ENCODE measurements at places on chromosomes 13 and 19. TPM values are rescaled to one million over a fixed set of nuclear protein-coding genes. Genes with fewer than 3 reads are reported as not detected.
A peak's percentile ranks its signal among the peaks of the same experiment; 100 is the strongest.

Gene ICAM1
- total RNA-seq: 8.7 TPM

Gene LMTK3
- not detected for total RNA-seq

Gene GPR12
- total RNA-seq: not detected

Gene IGSF23
- total RNA-seq: not detected

Gene FAM216B
- not detected for total RNA-seq

Gene ADGRE1
- total RNA-seq: 5.8 TPM

Gene SERTAD1
- total RNA-seq: not detected

DNA sequence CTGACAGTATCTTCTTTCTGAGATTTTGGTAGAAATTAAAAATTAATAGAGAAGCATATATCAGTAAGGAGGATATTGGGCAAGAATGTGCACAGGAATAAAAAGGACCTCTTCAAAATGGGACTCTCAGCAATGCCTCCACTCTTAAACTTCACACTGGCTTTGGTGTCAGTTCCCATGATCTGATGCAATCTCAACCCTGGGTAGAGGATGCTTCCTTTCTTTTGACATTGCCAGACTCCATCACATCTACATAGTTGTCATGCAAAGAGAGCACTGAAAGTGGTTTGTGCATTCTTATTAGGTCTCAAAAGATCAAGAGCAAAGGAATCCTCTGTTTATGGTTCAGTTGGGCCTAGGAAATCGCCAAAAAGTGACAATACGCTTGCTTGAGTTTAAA lies 26.3 kb downstream of the STARD13 start:
- no peak for DNase-seq

DNA sequence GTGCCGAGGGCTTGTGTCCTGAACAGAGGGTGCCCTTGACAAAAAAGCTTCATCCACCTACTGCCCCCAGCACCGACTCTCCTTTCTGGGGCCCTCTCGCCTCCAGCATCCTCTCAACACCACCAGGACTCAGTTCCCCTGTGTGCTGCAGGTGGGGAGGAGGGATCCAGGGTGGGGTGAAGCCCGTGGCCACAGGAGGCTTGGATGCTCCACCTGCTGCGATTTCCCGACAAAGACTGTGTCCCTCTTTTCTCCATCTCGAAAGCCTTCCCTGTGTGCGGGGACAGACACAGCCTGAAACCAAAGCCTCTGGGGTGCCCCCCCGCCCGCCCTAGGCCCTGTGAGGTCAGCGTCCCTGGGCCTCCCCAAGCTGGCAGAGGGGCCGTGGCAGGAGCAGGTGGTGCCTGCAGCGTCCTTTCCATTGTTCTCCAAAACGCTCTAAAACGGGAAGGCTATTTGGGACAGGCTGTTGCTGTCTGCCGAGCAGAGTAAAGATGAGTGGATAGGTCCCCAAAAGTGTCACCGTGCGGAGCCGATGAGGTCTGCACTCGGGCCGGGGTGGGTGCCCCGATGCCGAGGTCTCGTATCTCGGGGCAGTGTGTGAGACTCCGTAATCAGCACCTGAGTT lies 185.7 kb downstream of the PTPRS start:
- no peak for DNase-seq

DNA sequence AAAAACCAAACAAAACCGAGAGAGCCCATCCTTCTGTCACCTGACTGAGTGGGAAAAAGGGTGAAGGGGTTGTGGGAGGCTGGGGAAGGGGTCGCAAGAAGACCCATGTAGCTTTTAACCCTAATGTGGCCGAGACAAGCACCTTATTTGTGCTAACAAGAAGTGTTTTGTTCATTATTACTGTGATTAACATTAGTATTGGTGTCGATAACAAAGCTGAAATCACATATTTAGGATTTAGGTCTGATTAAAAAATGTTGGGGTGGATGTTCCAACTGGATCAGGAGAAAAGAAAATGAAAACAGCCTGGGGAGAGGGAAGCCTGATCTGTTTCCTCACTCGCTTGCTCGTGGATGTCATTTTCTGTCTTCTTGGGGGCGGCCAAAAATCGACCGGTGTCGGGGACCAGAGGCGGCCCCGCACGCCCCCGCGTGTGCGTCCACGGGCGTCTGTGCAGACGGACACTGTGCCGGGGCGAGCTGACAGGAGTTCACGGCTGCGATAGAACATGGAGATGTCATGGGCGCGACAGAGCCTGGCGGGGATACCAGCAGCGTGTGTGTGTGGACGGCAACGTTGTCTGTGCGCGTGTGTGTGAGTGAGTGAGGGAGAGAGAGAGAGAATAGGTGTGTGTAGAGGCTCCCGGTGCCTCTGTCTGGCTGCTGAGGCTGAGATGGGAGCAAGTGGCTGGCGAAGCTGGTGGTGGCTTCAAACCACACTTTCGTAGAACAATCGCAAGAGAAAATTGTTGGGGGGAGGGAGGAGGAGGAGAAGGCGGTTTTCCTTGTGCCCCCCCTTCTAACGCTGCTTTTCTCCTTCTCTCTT lies 29.1 kb downstream of the NFIX start:
- peak; percentile 61 for DNase-seq

DNA sequence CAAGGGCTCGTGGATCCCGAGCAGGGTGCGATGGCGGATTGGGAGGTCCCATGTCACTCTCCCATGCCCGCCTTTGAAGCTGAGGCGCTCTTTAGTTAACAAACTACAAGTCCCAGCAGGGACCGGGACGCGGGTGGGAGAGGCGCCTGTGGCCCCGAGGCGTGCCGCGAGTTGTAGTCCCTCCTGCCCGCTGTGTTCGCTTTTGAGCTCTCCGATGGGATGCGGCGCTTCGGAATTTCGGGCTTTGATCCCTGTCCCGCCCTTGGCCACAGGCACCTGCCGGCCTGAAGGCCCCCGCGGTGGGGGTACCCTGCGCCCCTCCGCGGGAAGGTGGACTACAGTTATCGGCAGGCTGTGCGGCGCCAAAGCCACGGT lies 11.0 kb downstream of the CYTH2 start:
- DNase-seq: peak; percentile 84

DNA sequence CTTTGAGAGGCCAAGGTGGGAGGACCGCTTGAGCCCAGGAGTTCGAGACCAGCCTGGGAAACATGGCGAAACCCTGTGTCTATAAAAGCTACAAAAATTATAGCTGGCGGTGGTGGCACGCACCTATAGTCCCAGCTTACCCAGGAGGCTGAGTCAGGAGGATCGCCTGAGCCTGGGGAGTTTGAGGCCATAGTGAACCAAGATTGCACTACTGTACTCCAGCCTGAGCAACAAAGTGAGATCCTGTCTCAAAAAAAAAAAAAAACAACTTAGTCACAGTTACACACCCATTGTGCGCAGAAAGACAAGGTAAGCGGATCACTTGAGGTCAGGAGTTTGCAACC lies 728 bp upstream of the DENND1C start:
- no peak for DNase-seq

DNA sequence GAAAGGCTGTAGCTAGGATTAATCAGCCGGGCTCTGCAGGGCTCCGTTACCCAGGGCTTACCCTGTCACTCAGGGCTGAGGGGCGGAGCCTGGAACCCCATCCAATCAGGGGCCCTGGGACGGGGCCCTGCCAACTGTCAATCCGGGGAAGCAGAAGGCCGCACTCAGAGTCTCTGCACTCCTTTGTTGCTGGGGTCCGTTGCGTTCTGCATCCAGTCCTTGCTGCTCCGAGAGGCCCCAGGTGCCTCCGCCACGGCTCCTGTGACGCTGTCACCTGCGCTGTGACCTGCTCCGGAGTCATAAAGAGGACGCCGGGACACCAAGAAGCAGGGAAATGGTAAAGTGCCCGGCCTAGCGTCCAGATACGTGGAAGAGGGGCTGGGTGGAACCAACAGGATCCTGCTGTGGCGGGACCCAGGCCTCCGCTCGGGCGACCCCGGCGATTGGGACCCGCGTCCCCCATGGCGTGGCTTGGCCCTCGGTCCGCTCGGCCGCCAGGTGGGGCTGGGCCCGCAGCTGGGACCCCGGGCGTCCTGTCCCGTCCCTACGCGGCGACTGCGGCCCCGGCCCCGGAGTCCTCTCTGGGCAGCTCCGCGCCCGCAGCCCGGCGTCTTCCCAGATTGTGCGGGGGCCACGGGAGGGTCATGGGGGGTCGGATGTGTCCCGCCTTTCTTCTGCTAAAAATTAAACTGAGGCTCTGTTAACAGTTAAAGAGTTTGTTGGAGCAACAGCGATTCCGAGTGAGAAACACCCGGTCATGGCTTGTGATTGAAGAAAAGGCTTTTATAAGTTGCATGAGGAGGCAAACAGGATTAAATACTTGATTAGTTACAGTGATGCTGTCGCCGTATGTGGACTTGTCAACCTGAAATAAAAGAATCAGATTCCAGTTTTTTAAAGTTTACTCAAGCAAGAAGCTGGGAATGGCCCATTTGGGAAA lies at the start of gene ZNF491:
TSS of gene ZNF491 (plus strand) at position 133 of the 940 bp plus-strand sequence. CDS start 7,431 bp downstream, outside the sequence.
- peak; percentile 94 for DNase-seq

DNA sequence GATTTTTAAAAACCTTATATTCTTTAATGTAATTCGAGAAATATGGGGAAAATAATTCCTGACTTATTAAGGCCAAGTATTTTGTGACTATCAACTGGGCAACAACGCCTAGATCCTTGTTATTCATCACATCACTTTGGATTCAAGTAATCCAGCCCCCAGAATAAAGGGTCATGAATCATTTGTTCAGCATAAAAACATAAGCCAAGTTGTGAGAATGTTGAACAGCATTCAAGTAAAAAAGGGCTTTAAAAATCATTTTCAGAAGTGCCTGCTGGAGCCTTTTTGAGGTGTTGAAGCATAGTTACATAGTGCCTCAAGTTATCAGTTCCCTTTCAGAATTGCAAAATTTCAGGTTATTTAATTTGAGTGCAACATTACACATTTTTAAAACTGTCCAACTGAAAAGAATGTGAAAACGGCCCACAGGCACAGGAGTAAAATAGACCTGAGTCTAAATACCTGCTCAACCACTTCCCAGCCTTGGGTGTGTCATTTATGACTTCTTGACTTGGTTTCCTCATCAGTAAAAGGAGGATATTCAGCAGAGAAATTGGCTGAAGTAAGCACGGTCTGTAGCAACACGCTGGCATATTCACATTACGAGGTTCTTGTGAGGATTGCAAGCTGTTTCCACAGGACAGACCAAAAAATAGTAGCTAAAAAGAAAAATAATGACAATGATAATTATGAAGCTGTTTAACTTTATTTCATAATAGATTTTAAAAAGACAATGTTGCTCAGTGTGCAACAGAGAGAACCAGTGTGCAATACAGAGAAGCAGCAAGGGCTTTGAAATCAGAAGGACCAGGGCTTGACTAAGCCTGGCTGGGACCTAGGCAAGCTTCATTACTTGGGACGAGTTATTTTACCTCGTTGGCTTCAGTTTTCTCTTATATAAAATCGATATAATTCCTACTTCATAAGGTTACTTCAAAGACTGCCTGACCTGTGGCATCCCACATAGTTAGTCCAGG lies 56.6 kb downstream of the MBNL2 start:
- no peak for DNase-seq

GRCh38 chr19:18660939-18661670 lies 22.4 kb upstream of the CRTC1 start:
- no peak for DNase-seq

DNA sequence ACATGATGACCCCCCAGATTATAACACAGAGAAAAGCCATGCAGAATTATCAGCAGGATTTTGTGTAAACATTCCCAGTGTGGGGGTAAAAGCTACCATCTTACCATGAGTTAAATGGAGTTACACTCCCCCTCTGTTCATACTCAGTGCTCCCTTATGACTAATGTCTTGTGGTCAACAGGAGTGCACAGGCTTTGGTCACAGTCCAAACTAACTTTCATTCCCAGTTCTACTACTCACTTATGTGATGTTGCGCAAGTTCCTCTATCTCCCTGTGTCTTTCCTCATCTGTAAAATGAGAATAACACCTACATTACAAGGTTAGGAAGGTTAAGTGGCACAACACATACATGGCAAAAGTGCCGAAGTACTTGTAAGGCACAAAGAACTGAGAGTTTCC lies 277.9 kb downstream of the RBM26 start:
- DNase-seq: no peak

- no peak for DNase-seq
Observed at GRCh38 chr19:51101171-51101865, 6.9 kb downstream of the CTU1 start.

- peak; percentile 49 for DNase-seq
Observed at GRCh38 chr13:106099765-106100164, 435.7 kb downstream of the EFNB2 start.

DNA sequence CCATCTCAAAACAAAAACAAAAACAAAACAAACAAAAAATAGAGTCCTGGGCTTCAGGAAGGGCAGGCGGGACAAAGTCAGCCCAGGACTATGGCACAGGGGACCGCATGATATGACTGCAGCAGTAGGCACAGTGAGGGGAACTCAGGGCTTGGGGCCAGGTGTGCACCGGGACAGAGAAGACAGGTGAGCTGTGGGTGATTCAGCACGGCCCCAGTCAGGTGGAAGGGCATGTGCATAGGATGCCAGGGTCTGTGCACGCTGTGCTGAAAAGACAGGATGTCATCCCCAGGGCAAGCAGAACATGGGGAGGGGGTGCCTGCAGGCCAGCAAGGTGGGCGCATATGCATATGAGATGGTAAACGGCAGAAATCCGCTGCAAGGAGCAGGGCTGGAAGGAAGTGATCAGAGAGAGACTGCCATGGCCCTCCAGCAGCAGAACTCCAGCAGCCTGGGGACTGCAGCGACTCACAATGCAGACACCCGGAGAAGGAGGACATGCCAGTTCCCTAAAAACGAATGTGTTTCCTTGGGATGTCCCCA lies 15.0 kb downstream of the EPS15L1 start:
- no peak for DNase-seq

DNA sequence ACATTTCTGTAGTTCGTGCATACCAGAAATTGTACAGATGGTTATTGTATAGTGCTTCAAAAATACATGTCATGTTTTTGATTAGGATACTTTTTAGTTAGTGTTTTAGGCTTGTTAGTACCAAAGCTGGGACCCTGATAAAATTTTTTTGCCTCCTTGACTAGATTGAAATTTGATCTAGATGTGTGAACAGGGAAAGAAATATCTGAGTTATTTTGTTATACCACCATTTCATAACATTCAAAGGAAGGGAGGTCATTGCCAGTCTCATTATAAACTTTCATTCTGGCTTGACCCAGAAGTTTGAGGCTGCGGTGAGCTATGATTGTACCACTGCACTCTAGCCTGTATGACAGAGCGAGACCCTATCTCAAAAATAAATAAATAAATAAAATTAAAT lies 9.0 kb downstream of the LMO7 start:
- DNase-seq: no peak

DNA sequence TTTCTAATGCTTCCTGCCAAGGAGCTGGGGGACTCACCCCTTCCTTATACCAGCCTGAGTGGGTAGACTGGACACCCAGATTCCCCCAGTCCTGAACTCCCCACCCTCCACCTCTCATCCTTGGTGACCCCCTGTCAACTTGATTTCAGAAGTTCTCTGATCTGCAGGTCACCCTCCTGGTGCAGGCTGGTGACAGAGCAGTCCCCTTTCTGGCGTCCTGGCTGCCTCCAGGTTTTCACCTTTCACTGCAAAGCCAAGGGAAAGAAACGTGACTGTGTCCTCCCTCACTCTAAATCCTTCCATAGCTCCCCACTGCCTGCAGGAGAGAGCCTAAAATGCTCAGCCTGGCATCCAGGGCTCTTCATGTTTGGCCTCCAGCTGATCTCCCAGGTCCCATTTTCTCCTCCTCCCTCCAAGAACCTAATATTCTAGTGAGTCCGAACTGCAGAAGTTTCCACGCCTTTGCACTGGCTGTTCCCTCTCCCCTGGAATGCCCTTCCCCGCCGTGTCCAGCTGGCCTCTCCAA lies 4.1 kb upstream of the MATK start:
- DNase-seq: no peak

Measured in stomach (tissue), 19 donors.